ENCODE measurements at places on chromosomes 4 and X.

GRCh38 chrX:76184276-76184675 is 11.4 kb downstream of the PBDC1 start:
- no peak for DNase-seq

DNA sequence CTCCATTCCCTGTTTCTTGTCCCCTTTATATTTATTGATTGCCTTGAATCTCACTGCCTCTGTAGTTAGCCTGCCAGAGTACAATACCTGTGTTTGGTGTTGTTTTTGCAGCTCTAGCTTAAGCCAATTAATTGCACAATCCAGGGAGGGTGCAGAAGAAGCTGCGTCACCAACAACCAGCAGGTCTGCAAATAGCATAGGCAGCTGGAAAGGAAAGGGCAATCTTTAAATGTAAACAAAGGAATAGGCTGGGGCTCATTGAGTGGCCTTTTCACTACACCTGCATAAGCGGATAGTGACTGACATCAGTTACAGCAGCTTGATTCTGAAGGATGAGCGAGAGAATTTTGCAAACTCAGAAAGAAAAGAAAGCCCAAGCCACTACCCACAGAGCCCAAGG is 106.8 kb upstream of the RAI2 start:
- no peak for DNase-seq

- no peak for DNase-seq
Measured at GRCh38 chr4:139523076-139523475, 32.9 kb downstream of the SETD7 start.

GRCh38 chr4:153514688-153515426 is 48.7 kb downstream of the TMEM131L start:
- DNase-seq, result no peak

GRCh38 chr4:6761649-6762615 is 20.6 kb upstream of the KIAA0232 start:
- DNase-seq, result no peak

DNA sequence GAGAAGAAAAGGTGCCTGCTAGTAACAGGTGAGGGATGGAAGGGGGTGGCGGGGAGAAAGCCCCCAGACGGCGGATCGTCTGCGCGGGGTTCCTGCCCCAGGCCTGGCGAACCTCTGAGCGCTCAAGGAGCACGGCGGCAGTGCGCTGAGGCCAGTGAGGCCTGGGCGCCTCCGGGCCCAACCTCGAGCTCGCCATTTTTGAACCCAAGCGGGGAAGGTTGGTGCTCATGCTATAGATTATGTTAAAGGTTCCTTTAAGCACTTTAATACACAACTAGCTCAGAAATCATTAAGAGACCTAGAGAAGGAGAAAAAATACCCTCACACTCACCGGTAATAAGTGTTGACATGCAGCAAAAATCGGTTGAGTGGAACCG is 7.9 kb downstream of the PITX2 start:
- DNase-seq, result no peak

DNA sequence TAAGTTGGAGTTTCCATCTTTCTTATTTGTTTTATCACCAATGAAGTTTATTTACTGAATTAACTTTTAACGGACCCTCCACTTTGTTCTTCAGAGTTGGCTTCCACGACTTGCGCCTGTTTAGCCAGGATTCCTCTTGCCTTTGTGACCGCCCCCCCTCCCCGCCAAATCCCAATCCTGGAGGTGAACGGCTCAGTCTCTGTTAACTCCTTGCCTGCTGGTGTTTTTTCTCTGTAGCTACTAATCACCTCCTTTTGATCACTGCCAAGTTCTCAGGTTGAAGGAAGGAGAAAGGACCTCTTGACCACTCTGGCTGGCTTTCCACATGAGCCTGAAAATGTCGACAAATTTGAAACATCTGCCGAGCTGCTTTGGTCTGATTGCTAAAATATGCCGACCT is 46.8 kb upstream of the BCOR start:
- DNase-seq, result no peak

DNA sequence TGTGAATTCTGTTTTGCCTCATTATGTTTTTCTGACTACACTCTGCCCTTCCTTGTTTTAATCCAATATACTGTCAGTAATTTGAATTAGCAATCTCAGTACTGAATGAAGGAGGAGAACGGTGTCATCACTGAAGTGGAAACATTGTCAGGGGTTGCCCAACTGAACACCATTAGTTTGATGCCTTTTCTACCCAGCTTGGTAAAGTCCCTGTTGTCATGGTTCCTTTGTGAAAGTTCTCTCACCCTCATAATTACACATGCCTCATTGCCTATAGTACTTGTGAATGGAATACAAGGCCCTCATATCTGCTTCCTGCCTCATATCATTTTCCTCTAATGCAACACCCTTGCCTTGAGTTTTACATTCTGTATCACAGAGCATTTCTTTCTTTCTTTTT is 76.9 kb downstream of the RRAGB start:
- no peak for DNase-seq

GRCh38 chr4:98473046-98473445 is 185.4 kb downstream of the TSPAN5 start:
- DNase-seq, result peak; percentile 39

DNA sequence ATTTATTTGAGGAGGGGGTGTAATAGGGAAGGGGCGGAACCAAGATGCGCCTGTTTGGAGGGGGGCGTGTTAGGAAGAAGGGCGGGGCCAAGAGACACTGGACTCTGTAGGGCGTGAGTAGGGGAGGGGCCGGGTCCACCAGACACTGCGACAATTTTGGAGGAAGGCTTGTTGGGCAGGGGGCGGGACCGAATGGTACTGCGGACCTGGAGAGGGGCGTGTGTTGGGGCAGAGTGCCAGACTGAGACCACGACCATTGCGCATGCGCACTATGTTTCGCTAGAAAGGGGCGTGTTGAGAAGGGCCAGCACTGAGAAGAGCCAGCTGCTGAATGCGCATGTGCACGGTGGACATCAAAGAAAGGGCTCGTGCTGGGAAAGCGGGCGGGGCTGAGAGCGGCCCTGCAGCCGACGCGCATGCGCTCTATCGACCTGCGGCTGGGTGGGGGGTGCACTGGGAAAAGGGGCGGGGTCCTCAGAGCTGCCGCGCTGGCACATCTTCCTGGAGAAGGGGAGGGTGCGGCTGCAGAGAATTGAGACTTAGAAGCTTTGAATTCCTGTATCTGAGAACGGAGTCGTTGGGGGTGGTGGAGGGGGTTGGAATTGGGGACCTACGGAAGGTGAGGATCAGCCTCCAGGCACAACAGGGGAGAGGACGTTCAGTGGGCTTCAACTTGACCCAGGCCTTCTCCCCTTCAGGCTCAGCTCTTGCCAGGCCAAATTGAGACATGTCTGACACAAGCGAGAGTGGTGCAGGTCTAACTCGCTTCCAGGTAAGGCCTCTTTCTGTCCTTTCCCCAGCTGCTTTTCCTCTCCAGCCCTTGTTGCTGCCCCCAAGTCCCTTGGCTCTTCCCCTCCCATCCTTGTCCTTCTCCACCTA is 1.3 kb downstream of the MAGED2 start:
- peak; percentile 90 for DNase-seq

DNA sequence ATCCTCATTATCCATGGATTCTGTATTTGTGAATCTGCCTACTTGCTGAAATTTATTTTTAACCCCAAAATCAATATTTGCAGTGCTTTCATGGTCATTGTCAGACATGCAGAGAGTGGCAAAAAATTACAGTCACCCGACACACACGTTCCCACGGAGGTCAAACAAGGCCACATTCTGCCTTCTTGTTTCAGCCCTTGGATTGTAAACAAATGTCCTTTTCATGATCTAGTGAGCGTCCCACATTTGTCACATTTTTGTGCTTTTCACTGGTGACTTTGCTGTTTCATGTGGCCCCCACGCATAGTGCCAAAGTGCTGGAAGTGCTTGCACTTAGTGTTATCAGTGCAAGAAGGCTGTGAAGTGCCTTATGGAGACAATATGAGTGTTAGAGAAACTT is 45.0 kb downstream of the SOD3 start:
- DNase-seq, result no peak

DNA sequence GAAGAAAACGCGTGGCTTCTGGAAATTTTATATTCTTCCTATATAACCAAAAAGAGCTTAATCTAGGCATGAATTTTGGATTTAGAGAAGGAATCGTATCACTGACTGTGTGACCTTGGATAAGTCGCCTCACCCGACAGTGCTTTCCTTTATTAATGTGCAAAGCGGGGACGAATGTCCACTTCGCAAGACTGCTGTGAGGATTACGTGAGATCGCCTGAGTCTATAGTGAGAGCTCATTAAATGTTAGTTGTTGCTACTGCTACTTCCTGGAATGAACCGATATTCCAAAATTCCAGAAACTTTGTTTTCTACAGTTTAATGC is 448 bp upstream of the TBC1D8B start:
- no peak for DNase-seq

DNA sequence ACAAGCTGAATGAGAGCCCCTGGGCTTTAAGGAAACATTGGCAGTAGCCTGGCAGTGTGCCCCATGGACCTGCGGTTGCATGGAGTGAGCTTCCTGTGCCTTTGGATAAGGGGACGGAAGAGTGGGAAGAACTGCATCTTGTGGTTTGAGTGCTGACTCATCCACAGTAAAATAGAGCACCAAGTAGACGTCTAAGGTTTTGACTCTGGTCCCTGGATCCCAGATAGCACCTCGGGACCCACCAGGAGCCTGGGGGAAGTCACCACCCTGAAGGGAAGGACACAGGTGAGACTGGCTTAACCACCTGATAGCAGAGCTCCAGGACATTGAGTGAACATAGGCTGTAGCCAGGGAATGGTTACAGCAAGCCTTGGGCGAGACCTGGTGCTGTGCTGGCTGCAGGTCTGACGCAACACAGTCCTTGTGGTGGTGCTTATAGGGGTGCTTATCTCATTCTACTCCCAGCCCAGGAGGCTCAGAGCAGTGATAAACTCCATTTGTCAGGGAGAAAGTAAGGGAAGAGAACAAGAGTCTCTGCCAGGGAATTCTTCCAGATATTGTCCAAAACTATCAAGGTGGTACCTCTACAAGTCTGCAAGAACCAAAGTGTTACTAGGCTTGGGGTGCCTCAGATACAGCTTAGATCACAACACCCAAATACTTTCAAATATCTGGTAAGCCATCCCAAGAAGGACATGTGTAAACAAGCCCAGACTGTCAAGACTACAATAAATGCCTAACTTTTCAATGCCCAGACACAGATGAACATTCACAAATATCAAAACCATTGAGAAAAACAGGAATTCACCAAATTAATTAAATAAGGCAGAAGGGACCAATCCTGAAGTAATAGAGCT is 123.6 kb upstream of the TET2 start:
- DNase-seq, result peak; percentile 35

DNA sequence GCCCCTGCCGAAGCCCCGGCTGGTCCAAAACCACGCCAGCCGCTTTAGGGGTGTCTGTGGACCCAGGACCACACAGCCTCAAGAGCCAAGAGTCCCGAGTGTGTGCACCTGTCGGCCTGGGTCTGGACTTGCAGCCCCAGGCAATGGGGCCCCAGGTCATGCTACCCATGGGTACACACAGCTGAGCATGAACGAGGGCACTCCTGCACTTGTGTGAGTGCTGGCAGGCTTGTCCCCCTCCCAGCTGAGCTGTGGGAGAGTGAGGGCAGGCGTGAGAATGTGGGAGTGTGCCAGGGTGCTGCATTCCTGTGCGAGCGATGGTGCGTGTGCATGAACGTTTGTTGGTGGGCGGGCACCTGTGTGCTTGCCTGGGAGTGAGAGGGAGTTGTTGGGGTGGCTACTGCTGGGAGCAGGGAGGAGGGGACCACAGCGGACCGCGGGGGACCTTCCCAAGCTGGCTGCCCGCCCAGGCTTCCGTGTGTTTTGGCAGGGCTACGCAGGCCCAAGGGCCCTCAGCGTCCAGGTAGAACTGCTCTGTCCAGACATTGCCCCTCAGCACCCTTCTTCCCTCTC is 30.8 kb downstream of the BLOC1S4 start:
- DNase-seq, result no peak
